Ammon's horn (tissue), 1 donor: ENCODE measurements at places on chromosomes 13 and 19.

GRCh38 chr19:13313875-13314274 lies 163.7 kb downstream of the IER2 start:
- DNase-seq: no peak

DNA sequence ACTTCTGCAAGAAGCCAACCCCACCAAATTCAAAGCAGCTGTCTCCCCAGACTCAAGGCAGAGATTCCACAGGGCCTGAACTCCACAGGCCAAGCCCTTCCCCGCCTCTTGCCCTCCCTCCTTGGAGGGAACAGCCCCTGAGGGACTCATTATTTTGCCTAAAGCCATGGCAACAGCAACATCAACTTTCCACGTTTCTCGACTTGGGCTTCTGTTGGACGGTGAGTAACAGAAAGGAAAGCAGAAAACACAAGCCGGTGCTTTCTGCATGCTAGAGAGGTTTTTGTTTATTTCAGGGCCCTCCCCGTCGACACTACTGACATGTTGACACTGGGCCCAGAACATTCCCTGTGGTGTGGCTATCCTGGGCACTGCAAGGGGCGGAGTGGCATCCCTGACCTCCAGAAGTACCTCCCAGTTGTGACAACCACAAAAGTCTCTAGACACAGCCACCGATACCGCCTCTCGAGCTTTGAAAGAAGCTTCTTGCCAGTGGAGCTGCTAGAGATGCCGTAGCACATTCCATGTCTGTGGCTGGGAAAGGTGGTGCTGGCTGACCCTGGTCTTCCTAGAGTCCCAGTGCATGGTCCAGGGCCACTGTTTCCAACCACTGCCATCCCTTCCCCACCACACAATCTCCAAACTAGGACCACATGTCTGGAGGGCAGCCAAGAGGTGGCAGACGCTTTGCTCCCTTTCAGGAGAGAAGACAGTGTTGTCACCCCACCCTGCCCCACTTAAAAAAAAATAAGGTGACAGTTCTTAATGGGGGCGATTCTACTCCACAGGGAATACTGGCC lies 12.8 kb downstream of the CAPS start:
- DNase-seq: no peak

GRCh38 chr13:113420232-113420631 lies 33.1 kb downstream of the ADPRHL1 start:
- no peak for DNase-seq

DNA sequence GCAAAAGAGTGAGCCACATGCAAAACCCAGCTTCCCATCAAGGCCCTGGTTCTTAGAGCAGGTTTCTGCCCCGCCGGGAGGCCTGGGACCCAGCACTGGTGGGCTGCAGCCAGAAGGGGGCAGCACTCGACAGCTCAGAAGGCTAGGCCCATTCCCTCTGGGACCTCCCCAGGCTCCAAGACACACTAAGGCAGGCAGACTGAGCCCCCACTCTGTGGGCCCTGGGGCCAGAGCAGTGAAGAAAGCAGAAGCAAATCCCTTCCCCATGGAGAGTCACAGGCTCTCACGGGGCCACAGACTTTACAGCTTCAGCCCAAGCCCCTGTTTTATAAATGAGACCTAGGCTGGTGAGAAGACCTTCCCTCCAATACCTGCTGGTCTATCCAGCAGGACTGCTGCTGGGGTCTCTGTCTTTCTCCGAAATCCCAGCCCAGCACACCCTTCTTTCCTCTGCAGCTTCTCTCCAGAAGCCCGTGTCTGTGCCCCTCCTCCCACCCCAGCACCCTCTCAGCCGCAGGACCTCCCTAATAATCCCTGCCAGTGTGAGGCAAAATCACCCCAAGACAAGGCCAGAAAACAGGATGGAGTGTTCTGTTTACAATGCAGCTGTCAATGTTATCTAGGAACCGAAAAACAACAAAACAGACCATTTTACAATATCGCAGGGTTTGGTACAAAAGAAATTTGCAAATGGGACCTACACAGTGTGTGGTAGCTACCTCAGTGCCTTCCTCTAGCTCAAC lies 109.3 kb downstream of the ABCC4 start:
- DNase-seq: peak; percentile 86

- no peak for DNase-seq
These were observed 48.2 kb upstream of the GPR183 start for GRCh38 chr13:99355267-99356011.

DNA sequence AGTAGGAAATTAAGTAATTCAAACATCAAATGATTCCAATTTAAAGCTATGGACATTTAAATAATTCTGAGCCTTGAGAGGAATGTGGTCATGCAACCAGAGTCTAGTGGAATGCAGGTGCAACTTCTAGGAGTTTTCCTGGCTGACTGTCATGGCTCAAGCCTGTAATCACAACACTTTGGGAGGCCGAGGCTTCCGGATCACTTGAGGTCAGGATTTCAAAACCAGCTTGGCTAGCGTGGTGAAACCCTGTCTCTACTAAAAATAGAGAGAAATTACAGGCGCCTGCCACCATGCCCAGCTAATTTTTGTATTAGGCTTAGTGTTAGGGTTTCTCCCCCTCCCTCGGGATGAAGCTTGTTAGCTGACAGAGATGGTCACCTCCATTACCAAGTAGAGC lies 6.4 kb downstream of the ZNF808 start:
- no peak for DNase-seq

DNA sequence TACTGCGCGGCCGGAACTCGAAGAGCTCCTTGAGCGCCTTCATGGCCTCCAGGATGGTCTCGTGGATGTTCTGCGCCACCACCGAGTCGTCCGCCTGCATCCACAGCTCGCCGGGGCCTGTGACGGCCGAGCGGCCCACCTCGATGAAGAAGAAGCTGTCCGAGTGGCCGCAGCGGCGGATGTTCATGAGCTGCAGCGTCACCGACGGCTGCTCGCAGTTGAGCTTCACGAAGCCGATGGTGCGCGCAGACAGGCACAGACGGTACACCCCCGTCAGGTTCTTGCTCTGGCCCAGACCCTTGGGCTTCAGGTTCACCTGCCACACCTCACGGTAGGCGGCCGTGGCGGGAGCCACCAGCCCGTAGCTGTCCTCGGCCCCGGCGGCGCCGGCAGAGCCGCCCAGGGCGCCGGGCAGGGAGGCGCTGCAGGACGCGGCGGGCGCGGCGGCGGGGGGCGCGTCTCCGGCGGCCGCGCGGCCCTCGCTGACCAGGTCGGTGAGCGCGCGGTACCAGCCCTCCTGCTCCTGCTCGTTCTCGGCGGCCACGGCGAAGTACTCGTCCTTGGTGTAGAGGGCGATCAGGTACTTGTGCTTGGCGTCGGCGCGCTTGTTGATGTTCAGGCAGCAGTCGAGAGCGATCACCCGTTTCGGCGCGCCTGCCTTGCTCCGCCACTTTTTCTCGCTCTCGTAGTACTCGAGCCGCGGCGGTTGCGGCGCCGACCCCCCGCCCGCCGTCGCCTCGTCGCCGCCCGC lies 1.1 kb downstream of the IRS2 start:
- peak; percentile 70 for DNase-seq

DNA sequence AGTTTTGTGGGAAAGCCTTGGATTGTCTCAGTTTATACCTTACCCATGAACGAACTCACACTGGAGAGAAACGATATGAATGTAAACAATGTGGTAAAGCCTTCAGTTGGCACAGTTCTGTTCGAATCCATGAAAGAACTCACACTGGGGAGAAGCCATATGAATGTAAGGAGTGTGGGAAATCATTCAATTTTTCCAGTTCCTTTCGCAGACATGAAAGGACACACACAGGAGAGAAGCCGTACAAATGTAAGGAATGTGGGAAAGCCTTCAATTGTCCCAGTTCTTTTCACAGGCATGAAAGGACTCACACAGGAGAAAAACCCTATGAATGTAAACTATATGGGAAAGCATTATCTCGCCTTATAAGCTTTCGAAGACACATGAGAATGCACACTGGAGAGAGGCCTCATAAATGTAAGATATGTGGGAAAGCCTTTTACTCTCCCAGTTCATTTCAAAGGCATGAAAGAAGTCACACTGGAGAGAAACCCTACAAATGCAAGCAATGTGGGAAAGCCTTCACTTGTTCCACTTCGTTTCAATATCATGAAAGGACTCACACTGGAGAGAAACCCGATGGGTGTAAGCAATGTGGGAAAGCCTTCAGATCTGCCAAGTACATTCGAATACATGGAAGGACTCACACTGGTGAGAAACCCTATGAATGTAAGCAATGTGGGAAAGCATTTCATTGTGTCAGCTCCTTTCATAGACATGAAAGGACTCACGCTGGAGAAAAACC lies 7.5 kb upstream of the ZNF440 start:
- no peak for DNase-seq

DNA sequence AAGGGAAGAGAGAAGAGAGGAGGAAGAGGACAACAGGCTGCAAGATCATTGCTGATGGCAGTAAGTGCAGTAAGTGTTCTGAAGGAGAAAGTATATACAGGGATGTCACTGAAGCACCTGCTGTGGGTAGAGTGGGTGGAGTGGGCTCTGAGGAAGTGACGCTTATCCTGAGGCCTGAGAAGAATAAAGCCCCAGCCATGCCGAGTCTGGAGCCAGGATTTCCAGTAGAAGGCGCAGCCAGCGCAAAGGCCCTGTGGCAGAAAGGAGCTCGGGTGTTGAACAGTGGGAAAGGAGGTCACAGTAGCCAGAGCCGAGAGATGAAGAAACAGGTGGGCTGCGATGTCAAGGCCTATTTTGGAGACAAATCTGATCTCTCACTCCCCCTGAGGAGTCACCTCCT lies 31.8 kb upstream of the ADGRE5 start:
- no peak for DNase-seq

DNA sequence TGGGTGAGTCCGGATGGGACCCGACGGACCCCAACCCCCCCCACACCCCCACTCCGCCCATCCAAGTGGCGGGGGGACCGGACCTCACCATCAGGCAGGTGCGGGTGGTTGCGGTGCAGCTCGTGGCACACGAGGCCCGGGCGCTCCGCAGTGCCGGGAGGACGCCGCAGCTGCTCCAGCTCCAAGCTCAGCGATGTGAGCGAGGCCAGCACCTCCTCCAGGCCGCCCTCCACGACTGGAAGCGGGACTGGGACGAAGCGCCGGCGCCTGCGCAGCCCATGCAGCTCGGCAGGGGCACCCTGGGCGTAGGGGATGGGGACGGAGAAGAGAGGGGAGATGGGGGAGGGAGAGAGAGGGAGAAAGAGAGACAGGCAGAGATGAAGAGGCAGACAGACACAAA lies 30.1 kb upstream of the OLFM2 start:
- DNase-seq: no peak

- DNase-seq: no peak
These were observed 5.5 kb downstream of the GADD45B start for GRCh38 chr19:2481466-2481865.

GRCh38 chr19:613732-614567 lies 19.4 kb downstream of the POLRMT start:
- DNase-seq: no peak

DNA sequence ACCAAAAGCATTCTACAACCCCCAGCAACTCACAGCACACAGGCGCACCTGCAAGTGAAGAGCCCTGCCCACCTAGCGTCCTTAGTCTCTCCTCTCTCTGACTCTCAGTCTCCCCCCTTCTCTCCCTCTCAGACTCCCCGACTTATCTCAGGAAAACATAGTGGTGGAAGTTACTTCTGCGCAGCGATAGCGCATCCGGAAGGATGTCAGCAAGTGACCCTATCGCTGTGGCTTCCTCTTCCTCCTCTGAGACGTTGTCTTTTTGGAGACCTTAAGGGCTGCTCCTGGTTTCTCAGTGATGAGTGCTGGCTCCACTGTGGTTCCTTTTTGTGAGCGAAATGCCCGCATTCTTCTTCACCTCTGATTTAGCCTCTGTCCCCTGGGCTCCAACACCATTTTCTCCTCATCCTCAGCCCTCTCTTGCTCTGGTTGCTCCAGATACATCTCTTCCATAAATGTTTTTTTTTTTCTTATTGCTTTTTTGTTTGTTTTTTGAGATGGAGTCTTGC lies 1.4 kb upstream of the YIF1B start:
- peak; percentile 49 for DNase-seq

DNA sequence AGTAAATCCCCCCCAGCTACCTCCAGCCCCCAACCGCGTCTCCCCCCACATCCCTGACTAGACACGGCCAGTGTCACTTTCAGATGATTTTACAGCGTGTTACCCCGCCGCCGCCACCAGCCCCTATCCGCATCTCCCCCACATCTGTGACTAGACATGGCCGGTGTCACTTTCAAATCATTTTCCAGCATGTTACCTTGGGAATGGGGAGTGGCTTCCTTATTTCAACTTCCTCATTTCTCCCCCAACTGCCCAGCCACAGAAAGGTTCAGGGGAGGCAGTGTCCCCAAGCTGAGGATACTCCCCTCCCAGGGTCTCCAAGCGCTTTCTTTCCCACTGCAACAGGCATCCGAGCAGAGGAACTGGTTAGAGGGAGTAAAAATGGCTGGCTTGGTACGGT lies 18.4 kb downstream of the ADGRL1 start:
- DNase-seq: no peak

GRCh38 chr13:110714797-110715394 lies 1.4 kb downstream of the ING1 start:
- peak; percentile 73 for DNase-seq

GRCh38 chr13:49214917-49215376 lies 5.2 kb upstream of the MLNR start:
- DNase-seq: peak; percentile 41

GRCh38 chr19:13981021-13981420 lies 25.1 kb downstream of the RFX1 start:
- DNase-seq: no peak

- no peak for DNase-seq
These were observed 232.2 kb downstream of the TUBA3C start for GRCh38 chr13:18949489-18949761.

GRCh38 chr19:33866696-33867095 lies 70.0 kb downstream of the KCTD15 start:
- no peak for DNase-seq

GRCh38 chr13:103386341-103386740 lies 320.1 kb upstream of the SLC10A2 start:
- DNase-seq: no peak

DNA sequence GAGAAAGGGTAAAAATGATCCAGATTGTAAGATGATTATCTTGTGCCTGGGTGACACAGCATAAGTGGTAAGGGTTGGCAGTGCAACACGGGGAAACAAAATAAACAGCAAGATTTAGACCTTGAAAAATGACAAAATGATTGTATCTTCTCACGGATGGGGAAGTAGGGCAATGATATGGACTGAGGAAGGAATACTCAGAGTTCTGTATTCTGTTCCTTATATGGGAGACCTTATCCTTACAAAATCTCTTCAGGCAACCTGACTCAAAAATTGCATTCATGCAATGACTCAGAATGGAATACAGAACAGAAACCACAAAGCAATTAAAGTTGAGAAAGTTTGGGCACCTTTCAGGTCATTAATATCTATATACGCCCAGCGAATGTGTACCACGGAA lies 149.0 kb downstream of the HS6ST3 start:
- no peak for DNase-seq

DNA sequence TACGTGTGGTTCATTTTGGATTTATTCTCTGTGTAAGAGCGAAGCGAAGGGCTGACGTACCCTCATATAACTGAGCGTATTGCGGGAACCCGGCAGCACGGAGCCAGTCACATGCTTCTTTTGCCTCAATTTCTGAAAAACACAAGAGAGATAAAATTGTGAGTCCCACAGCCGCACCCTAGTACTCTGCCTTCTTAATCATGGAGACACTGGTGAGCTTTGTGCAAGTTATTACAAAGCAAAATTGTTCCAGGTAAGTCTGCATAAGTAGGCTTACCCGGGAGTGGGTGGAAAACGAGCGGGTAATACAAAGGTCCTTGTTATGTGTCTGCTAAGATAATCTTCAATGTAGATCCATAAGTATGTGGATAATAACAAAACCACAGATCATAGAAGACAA lies 118.1 kb downstream of the STARD13 start:
- DNase-seq: no peak
